ENCODE measurements at places on chromosomes 3 and 15.

DNA sequence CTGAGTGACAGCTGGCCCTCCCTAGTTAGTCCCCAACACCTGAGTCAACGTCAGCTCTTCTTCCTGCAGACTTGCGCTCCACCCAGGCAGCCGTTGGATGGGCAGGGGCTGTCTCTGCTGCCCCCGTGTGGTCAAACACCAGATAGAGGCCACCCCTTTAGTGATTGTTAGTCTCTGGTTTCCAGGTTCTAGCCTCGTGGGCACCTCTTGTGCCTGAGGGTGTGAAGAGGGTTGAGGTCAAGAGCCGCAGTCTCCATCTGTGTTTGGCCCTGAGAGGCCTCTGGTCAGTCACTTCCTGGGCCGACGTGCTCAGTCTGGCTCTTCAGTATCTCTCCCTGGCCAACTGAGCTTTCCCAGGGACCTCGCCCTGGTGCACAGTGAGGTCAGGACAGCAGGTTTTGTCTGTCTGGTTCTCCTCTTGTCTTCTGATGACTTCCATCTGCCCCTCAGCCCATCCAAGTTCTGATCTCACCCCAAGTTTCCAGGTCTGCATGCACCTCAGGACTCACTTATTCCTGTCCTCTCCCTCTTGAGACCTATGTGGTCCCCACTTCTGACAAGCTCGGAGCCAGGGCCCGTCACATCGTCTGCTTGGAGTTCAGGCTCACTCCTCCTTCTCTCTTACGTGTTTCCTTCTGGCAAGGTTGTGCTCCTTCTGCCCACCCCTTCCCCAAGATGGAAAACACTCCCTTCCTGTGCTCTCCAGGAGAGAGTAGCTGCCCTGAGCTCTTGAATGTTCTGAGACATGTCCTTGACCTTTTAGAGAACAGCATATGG is 20.9 kb downstream of the CD276 start:
- no peak for DNase-seq

GRCh38 chr15:28861031-28861534 is 12.6 kb upstream of the GOLGA6L7 start:
- no peak for DNase-seq

GRCh38 chr3:87553058-87553457 is 276.7 kb upstream of the POU1F1 start:
- no peak for DNase-seq

- DNase-seq = peak; percentile 30
Measured at GRCh38 chr15:22887157-22887951, 48.9 kb downstream of the NIPA2 start.

DNA sequence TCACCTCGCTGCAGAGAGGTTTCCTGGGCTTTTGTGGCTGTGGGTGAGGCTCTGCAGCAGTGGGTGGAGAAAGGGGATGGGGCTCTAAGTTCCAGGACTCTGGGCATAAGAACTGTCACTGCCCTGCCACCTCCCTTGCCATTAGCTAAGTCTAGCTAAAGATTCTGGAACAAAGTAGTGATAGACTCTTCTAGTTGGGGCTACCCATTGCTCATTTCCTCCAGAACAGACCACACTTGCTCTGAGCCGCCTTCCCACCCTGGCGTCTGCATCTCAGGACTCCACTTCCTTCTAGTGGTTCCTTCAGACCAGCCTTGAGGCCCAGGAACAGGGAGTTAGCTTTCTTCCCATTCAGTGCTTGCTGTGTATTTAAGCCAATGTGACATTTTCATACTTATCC is 7.5 kb downstream of the ARHGAP31 start:
- no peak for DNase-seq

DNA sequence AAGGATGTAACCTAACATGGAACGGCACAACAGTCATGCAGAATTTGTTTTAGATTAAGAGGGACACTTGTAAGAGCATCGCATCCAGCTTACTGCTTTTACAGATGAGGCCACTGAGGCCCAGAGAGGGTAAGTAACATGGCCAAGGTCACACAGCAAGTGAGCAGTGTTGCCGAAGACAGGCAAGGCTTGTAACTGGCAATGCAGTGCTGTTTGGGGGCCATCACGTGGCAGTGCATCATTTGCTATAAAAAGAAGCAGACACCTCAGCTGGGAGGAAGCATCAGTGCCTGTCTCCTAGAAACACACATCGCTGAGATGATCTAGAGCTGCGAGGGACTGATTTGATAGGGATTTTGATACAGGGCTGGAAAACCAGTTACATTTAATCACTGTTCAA is 108.2 kb upstream of the PROK2 start:
- no peak for DNase-seq

GRCh38 chr3:189210251-189210770 is 38.5 kb downstream of the TPRG1 start:
- no peak for DNase-seq

DNA sequence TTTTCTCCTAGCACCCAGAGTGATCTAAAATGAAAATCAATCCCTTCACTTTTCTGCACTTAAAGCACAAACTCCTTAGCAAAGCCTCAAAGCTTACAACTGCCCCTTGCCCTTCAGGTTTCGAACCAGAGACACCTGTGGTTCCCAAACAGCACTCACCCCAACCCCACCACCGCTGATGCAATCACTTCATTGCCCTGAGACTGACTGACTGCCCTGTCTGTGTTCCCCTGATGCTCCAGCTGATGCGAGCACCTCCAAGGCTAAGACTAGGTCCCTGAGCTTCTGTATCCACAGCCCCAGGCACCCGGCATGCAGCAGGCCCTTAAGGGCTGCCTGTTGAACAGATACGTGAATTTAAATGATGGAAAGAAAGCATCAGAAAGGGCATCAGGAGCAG is 127.3 kb downstream of the ZNF621 start:
- no peak for DNase-seq

- DNase-seq = no peak
Measured at GRCh38 chr15:45637141-45637540, 2.3 kb downstream of the SQOR start.

Data from globus pallidus (tissue), 1 donor.